NCI-H2081 (cell line): ENCODE measurements at places on chromosomes 6 and 20.

DNA sequence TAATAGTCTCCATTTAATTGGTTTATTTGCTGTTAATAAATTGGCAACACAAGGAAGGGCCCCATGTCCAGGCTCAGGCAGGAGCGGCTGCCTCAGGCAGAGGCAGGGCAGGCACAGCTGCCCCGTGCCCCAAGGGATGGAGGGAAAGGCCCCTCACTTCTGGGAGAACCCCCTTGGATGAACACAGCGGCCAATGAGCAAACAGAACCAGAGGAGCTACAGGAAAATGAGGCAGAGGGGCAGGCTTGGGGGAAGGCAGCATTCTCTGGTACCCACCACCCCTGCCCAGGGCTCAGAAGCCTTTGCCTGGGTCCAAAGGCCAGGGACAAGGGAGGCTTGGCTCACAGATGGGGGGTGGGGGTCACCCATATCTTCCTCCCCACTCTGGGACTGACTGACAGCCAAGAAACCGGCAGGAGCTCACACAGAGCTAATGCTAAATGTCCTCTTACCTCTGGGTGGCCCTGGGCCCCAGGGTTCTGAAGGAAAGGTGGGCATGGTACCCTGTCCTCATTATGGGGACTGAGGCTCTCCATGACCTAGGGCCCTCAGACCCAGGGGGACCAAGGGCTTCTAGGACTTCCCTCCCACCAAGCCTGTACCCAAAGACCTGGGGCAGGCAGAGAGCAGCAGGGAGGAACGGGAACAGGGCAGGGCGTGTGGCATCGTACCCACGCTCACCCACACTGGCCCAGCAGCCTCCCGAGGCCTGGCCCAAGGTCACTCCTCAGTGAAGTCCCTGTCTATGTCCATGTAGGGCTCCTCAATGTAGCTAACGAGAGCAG, 47.0 kb downstream of the MYH7B start:
- DNase-seq = no peak

DNA sequence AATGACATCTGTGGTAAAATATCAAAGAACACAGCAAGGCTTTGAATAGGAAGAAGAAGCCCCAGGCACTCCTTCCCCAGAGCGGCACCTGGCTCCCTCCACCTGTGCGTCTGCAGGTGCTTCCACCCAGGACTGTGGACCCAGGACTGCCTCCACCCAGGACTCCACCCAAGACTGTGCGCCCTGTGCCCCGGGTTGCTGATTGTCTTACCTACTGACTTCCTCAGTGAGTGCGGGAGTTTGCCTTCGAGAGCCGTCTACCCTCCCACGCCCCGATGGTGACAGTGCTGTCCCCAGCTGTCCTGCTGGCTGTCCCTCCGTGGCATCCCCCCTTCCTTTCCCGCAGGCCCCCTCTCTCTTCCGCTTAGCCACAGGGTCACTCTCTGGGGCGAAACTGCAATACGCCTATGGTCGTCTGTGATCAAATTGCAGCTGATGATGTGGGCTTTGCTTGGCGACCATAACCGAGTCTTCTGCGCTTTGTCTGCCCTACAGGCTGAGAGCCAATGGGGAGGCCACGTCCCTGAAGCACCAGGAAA, 52.1 kb downstream of the IRF4 start:
- no peak for DNase-seq

GRCh38 chr6:113447088-113447831, 409.9 kb upstream of the MARCKS start:
- no peak for DNase-seq

DNA sequence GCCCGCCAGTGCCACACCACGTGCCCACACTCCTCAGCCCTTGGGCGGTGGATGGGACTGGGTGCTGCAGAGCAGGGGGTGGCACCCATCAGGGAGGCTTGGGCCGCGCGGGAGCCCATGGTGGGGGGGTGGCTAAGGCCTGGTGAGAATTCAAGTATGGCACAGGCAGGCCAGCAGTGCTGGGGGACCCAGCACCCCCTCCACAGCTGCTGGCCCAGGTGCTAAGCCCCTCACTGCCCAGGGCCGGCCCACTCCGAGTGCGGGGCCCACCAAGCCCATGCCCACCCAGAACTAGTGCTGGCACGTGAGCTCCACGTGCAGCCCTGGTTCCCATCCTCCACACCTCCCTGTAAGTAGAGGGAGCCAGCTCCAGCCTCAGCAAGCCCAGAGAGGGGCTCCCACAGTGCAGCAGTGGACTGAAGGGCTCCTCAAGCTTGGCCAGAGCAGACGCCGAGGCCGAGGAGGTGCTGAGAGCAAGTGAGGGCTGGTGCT, 1091.1 kb upstream of the GJE1 start:
- DNase-seq = no peak

GRCh38 chr6:109406196-109406595, 23.9 kb upstream of the CD164 start:
- DNase-seq = no peak

DNA sequence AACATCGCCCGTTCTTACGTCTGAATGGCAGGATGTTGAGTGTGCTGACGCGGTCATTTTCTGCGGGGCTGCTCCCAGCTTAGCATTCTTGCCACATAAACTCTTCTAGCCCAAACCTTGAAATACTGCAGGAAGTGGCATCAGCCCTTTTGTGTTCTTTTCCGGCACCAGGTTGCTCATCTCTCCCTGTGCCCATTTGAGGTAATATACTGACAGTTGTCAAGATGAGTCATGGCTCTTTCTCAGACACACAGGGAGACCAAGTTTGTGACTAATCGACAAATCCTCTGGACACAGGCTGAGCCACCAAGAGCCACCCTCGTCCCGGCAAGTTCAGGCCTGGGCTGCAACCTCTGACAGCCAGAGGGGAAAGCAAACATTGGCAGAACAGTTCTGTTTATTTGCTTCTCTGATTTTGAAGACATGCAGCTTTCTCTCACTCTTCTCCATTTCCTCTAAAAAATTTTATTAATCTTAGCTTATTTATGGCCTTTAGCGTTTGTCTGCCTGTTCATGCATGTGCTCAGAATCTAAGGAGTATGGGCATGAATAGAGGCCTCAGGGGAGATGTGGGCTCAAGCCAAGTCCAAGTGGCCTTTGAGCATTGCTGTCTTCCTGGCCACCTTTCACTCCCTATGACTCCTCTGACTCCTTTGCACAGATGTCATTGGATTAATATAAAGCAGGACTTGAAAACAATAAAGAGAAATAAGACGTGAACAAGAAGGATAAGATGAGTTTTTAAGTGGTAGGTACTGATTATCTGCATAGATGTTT, 328.2 kb upstream of the JAG1 start:
- DNase-seq = no peak

GRCh38 chr20:49490689-49491088, 8.2 kb upstream of the KCNB1 start:
- no peak for DNase-seq

GRCh38 chr6:108927927-108928326, 79.7 kb downstream of the ARMC2 start:
- no peak for DNase-seq

GRCh38 chr6:138001750-138002349, 105.4 kb downstream of the PERP start:
- peak; percentile 33 for DNase-seq

GRCh38 chr6:157519255-157520116, 138.5 kb downstream of the ZDHHC14 start:
- DNase-seq = no peak

DNA sequence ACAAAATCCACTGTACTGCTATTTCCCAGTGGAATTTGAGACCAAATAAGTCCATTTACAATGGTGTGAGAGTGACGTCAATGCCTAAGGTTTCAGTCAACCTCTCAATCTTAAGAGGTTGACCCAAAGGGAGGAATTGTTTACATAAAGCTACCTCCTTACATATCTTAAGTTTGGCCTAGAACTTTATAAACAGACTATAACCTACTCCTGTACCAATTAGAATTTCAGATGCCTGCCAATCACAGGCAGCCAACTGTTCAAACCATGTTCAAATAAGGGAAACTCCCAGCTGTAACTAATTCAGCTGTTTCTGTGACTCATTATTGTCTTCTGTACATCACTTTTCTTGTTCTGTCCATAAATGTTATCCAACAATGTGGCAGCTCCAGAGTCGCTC, 14.5 kb downstream of the LGSN start:
- no peak for DNase-seq

DNA sequence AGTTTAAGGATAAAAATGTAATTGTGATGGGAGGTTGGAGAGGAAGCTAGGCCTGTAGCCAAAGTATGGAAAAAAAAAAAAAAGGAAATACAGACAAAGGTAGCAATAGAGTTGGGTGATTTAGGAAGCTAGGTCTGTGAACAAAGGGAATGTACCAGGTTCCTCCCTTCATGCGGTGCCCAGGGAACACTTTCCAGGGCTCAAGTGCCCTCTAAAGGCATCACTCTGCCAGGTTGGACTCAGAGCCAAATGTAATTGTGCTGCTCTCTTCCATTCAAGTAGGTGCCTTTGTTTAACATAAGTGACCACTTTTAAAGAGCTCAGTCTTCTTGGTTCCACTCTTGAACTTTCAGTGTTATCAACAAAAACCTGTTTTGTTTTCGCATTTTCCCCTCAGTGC, 159.7 kb upstream of the AHI1 start:
- DNase-seq = no peak

GRCh38 chr6:56403745-56404144, 156.4 kb upstream of the COL21A1 start:
- DNase-seq = no peak

DNA sequence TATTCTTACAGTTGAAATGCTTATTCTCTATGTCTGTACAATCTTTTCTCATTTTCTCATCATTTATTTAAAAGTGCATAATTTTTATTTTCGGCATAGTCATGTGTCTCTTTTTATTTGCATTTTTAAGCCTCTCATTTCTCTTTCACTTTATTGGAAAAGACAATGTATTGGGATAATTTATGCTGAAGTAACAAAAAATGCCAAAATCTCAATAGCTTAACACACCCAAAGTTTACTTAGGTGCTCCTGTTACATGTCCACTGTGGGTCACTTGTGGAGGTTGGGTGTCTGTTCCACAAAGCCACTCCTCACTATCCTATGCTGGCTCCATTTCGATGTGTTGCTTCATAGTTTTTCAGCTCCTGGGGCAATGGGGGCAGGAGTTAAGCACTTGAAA, 638.7 kb downstream of the CD109 start:
- DNase-seq = no peak

DNA sequence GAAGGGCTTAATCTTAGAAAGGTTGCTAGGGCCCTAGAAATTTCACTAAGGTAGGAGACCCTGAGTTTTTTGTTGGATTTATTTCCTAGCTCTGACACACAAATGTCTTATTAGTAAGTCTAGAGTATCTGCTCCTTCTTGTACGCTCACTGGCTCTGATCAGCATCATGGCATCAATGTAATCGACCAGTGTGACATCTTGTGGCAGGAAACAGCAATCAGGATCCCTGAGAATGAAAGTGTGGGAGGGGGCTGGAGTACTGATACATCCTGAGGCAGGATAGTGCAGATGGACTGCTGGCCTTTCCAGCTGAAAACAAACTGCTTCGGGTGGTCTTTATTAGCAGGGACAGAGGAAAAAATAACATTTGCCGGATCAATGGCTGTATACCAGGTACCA, 10.0 kb upstream of the CST7 start:
- DNase-seq = no peak

DNA sequence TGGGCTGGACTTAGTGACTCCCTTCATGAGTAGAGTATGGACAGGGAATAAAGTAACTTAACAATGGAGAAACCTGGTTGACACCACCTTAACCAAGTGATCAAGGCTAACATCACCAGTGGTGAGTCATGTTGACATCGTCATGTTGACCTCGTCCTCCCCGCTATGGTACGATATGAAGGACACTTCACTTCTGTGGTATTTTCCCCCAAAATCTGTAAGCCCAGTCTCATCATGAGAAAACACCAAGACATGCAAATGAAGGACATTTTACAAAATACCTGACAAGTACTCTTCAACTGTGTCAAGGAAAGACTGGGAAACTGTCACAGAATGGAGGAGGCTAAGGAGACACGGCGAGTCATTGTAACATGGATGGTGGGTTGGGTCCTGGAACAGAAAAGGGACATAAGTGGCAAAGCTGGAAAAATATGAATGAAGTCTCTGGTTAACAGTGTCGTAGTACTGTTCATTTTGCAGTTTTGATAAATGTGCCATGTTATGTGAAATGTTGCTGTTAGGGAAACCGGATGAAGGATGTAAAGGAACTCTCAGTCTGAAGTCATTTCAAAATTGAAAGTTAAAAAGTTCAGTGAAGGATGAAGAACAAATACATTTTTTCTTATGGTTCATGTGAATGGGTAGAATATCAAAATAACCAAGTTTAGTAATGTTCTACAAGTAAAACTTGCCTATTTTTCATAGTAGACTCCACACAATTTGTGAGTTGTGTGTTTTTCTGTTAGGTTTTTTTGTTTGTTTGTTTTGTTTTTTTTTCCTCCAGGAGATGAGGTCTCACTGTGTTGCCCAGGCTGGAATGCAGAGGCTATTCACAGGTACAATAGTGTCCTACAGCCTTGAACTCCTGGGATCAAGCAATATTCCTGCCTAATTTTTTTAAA, 247.5 kb downstream of the TMEM242 start:
- no peak for DNase-seq
